Endodermal cell (in vitro differentiated cells): ENCODE measurements at places on chromosomes 4 and X.

GRCh38 chrX:57573754-57574153, 18.1 kb upstream of the ZXDB start:
- no peak overlapping the region for H3K4me3 ChIP-seq
- no peaks in the 10 kb centered on the region for H3K36me3 ChIP-seq
- peak; percentile 72 for DNase-seq

- H3K27ac ChIP-seq: no peak overlapping the region
- DNase-seq: no peak
- no peaks in the 10 kb centered on the region for H3K27me3 ChIP-seq
- H3K36me3 ChIP-seq: no peaks in the 10 kb centered on the region
Observed at GRCh38 chr4:78667325-78667724, 108.8 kb upstream of the BMP2K start.

- H3K4me1 ChIP-seq: peaks cover 3% of the 10 kb centered on the region
- H3K4me3 ChIP-seq: peak overlapping the region; percentile 94
- H3K27me3 ChIP-seq: no peaks in the 10 kb centered on the region
- H3K36me3 ChIP-seq: peaks cover 27% of the 10 kb centered on the region
Observed at GRCh38 chr4:118280501-118281218, 72.1 kb downstream of the PRSS12 start.

DNA sequence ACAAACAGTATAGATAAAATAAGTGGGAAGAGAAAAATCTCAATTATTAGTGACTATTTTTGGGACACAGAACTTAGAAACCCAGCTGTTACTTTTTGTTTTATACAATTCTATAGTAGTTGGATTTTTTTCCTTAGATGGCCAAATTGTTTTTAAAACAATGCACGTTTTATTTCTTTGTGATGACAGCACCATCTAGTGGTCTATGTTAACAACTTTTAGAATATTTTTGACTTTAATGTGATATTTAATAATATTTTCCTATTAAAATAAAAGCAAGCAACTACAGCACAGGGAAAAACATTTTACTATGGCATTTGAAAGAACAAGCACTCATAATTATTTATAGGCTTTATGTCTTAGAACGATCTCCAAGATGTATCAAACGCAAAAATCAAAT, 5.6 kb upstream of the SMIM31 start:
- no peak for DNase-seq
- H3K4me1 ChIP-seq: no peaks in the 10 kb centered on the region
- H3K27me3 ChIP-seq: no peaks in the 10 kb centered on the region
- H3K27ac ChIP-seq: no peak overlapping the region

- no peaks in the 10 kb centered on the region for H3K4me1 ChIP-seq
- no peak overlapping the region for H3K27ac ChIP-seq
- H3K36me3 ChIP-seq: peaks cover 23% of the 10 kb centered on the region
- H3K4me3 ChIP-seq: no peak overlapping the region
- no peaks in the 10 kb centered on the region for H3K27me3 ChIP-seq
Observed at GRCh38 chr4:48899432-48899749, 7.2 kb downstream of the OCIAD2 start.

DNA sequence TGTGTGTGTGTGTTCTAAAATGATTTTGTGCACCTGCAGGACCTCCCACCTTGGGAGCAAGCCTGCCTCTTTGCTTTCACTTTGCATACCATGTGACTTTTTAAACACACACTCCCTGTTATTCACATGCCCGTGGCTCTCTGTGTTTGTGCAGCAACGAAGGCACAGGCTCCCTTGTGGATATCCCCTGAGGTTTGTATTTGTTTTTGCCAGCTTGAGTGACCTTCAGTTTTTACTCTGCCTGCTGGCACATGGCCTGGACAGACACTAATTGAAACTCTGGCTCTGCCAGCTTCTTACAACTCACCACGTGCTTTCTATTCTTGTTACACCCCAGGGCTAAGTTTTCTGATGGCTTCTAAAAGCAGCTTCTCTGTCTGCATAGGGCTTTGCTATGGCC, 885.8 kb downstream of the SH3BGRL start:
- DNase-seq: no peak
- H3K4me3 ChIP-seq: no peak overlapping the region
- H3K4me1 ChIP-seq: no peaks in the 10 kb centered on the region
- H3K27ac ChIP-seq: no peak overlapping the region
- no peaks in the 10 kb centered on the region for H3K27me3 ChIP-seq

- H3K36me3 ChIP-seq: peaks cover 87% of the 10 kb centered on the region
- no peak overlapping the region for H3K27ac ChIP-seq
- no peaks in the 10 kb centered on the region for H3K27me3 ChIP-seq
- H3K4me3 ChIP-seq: no peak overlapping the region
- DNase-seq: no peak
- no peaks in the 10 kb centered on the region for H3K4me1 ChIP-seq
Observed at GRCh38 chr4:85979276-85979675, 380.6 kb downstream of the MAPK10 start.

GRCh38 chr4:7295197-7295910, 103.0 kb downstream of the SORCS2 start:
- no peak overlapping the region for H3K4me3 ChIP-seq
- H3K27me3 ChIP-seq: no peaks in the 10 kb centered on the region
- no peak overlapping the region for H3K27ac ChIP-seq
- H3K36me3 ChIP-seq: no peaks in the 10 kb centered on the region

DNA sequence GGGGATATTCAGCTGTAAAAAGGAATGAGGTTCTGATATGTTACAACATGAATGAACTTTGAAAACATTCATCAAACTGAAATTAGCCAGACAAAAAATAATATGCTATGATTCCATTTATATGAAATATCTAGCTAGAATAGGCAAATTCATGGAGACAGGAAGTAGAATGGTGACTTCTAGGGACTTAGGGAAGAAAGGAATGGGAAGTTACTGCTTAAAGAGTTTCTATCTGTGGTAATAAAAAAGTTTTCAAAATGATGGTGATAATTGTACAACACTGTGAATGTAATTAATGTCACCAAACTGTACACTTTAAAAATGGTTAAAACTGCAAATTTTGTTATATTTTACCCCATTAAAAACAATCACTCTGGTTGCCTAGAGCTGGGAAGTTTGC, 30.2 kb downstream of the SMIM14 start:
- H3K27ac ChIP-seq: no peak overlapping the region
- no peak overlapping the region for H3K4me3 ChIP-seq
- H3K27me3 ChIP-seq: no peaks in the 10 kb centered on the region
- H3K36me3 ChIP-seq: peaks cover 15% of the 10 kb centered on the region
- H3K4me1 ChIP-seq: no peaks in the 10 kb centered on the region
- no peak for DNase-seq

DNA sequence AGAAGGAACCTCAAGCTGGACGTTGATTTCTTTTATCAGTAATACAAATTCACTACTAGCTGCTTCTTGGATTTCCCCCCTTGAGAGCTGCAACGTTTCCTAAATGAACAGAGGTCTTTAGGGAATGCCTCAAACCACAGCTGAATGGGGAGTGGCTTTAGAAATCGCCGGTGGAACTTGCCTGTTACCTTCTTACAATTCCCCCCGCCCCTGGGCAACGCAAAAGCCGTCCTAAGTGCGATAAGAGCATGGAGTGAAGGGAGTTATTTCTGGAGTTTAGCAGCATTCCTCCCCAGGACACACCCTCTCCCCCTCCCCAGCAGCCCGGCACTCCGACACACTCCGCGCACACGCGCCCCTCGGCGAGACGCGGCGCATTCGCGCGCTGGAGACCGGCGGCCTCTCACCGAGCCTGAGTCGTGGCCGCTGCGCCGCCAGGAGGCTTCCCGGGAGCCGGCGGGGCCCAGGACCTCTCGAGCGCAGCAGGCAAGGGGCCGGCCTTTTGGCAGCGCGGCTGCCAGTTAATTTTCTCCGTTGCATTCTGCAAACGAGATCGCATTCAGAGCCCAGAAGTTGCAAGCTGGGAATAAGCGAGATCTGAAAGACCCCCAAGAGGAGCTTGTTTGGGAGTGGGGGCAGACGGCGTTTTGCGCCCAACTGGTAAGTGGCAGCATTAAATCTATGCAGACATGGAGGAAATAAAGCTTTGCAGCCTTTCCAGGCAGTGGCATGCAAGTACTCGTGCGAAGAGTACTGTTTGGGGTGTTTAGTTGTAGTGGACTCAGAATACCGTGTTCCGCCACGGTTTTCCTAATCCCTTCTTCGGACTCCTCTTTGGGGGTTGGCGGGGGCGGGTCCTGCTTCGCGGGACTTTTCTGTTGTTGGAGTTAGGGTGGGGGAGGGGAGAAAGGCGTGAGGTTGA, 134.7 kb downstream of the PALLD start:
- H3K4me1 ChIP-seq: peaks cover 14% of the 10 kb centered on the region
- no peaks in the 10 kb centered on the region for H3K27me3 ChIP-seq
- peak overlapping the region; percentile 96 for H3K27ac ChIP-seq

DNA sequence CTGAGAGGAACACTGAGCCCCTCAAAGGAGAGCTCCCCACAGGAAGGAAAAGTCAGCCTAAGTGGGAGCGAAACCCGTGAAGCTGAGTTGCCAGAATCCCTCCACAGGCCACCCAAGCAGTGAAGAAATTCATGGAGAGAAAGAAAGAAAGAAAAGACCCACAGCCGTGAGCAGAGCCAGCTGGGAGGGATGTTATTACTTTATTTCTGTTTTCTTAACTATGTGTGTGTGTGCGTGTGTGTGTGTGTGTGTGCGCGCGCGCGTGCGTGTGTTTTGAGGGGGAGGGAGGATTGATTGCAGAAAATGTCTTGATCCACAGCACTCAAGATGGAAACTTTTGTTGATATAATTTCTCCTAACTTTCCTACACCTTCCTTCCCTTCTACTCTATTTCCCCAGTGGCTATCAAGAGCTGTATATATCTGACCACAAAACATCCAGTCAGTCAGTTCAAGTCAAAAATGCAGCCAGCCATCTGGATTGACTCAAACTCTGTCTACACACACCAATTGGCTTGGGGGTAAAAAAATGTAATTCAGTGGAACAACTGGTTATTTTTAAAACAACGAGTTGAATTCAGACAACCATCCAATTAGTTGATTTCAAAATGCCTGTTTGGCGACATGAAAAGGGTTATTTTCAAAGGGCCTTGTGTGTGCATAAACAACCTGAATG, 13.8 kb upstream of the GPC3 start:
- no peak overlapping the region for H3K4me3 ChIP-seq
- no peaks in the 10 kb centered on the region for H3K27me3 ChIP-seq
- no peak for DNase-seq
- H3K4me1 ChIP-seq: no peaks in the 10 kb centered on the region
- H3K27ac ChIP-seq: no peak overlapping the region

DNA sequence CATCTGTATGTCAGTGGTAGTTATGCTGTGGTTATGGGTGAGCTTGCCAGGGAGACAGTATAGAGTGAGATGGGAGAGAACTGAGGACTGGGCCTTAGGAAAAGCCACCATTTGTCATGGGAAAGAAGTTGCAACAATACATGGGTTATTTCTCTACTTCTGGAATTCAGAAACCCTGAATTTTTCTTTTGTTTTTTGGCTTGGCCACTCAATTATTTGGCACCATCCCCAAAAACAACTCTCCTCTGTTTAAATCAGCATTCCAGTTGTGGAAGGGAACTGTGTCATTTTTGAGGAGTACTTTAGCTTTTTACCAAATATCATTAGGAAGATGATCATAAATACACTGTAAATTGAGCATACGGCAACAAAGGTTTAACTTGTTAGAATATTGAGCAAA, 41.1 kb upstream of the ACSL4 start:
- no peaks in the 10 kb centered on the region for H3K36me3 ChIP-seq
- no peak for DNase-seq
- no peaks in the 10 kb centered on the region for H3K27me3 ChIP-seq
- H3K4me3 ChIP-seq: no peak overlapping the region
- H3K4me1 ChIP-seq: no peaks in the 10 kb centered on the region

DNA sequence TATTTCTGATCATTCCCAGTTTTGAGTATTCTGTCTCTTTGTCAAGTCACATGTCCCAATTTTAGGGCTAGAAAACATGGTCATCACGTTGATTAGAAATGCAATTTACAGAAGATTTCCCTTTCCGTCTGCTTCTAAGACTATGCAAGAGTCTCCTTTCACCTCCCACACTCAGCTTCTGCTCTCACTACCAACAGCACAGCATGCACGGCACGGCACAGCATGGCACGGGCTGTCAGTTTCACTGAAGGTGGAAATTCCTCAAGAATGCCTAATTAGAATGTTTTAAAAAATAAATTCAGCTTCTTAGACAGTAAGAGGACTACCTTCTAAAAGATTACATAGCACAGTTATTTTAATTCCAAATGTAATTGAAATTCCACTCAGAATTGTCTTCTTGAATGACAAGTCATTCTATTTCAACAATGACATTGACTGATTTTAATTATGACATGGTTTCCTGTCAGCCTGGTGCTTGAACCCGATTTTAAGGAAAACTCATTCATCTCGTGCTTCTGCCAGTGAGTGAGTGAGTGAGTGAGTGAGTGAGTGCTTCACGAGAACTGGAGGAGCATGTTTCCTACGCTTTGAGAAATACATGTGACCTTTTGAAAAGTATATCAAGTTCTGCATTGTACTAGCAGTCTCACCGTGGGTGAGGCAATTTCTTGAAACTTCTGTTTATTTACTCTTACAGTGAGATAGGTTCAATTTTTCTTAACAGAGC, 124.8 kb upstream of the SORBS2 start:
- no peaks in the 10 kb centered on the region for H3K36me3 ChIP-seq
- DNase-seq: no peak
- no peak overlapping the region for H3K27ac ChIP-seq
- H3K27me3 ChIP-seq: no peaks in the 10 kb centered on the region
- H3K4me1 ChIP-seq: no peaks in the 10 kb centered on the region

DNA sequence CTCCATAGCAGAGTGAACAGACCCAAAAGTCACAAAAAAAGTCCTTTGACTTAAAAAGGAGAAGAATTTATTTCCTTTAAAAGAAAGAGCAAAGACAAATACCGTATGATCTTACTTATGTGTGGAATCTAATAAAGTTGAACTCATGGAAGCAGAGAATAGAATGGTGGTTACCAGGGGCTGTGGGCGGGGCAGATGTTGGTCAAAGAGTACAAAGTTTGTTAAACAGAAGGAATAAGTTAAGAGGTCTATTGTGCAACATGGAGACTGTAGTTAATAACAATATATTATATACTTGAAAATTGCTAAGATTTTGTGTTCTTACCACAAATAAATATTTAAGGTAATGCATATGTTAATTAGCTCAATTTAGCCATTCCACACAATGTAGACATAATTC, 173.3 kb upstream of the S100G start:
- no peak overlapping the region for H3K27ac ChIP-seq
- DNase-seq: no peak
- H3K4me3 ChIP-seq: no peak overlapping the region
- no peaks in the 10 kb centered on the region for H3K4me1 ChIP-seq

DNA sequence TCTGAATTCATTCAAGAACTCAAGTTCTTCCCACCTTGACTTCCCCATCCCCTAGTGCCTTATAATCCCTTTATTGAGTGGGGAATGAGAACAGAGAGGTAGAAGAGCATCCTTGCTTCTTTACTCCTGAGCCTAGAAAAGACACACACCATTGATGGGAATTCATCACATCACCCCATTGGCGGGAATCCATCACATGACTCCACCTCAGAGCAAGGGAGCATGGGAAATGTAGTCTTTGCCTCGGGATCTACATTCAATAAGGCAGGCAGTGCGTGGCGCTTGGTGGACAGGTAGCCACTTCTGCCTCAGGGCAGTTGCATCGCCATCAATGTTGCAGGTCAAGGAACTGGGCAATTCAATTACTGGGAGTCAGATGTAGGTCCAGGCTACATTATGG, 50.7 kb downstream of the MXRA5 start:
- H3K4me1 ChIP-seq: no peaks in the 10 kb centered on the region
- H3K27ac ChIP-seq: no peak overlapping the region
- no peaks in the 10 kb centered on the region for H3K27me3 ChIP-seq
- H3K36me3 ChIP-seq: no peaks in the 10 kb centered on the region
